ENCODE measurements at places on chromosomes 12 and 14.
A peak's percentile ranks its signal among the peaks of the same experiment; 100 is the strongest.

- peak; percentile 67 for DNase-seq
Measured at GRCh38 chr14:73467377-73467776, 9.0 kb upstream of the NUMB start.

GRCh38 chr12:49093792-49094159, 825 bp downstream of the DHH start:
- DNase-seq: no peak

GRCh38 chr12:15268309-15268708, 47.1 kb upstream of the RERG start:
- no peak for DNase-seq

DNA sequence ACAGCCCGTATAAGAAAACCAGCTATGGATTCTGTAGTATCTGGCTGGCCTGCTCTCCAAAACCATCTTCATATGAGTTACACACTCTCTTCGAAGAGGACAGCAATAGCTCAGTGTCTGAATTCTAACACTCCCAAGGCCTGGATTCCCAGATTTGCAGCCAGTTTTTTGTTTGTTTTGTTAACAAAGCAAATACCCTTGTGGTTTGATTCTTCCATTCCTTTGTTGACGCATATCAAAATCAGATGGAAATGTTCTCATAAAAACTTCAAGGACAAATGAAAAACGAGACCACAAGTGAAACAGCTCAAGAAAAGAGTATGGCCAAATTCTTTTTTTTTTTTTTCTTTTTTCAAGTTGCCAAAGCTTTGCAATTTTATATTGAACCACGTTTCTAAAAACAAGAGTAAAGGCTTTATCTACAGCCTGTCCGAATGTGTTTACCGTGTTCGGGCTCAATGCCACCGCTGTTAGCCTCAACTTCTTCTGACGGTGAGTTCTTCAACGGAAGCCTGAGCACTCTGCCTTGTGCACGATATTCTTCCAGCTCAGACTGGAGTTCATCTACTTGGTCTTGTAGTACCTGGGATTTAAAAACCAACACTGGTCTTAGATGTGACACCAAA, 67.5 kb downstream of the NIN start:
- DNase-seq: no peak

DNA sequence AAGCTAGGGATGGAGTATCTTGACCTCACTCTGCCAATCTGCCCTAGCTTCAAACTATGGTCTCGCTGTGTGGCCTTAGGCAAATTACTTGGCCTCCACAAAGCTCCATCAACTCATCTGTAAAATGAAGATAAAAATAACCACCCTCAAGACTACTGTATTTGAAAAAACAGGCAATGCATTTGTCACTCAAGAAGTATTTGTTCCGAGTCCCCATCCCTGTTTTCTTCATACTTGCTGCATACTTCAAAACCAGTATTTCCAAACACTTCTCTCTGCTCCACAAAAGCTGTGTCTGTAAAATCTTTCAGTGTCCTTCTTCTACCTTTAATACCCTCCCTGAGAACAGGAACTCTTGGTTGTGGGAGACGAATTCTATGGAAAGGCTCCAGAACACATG, 47.9 kb downstream of the GTF2A1 start:
- DNase-seq: no peak

DNA sequence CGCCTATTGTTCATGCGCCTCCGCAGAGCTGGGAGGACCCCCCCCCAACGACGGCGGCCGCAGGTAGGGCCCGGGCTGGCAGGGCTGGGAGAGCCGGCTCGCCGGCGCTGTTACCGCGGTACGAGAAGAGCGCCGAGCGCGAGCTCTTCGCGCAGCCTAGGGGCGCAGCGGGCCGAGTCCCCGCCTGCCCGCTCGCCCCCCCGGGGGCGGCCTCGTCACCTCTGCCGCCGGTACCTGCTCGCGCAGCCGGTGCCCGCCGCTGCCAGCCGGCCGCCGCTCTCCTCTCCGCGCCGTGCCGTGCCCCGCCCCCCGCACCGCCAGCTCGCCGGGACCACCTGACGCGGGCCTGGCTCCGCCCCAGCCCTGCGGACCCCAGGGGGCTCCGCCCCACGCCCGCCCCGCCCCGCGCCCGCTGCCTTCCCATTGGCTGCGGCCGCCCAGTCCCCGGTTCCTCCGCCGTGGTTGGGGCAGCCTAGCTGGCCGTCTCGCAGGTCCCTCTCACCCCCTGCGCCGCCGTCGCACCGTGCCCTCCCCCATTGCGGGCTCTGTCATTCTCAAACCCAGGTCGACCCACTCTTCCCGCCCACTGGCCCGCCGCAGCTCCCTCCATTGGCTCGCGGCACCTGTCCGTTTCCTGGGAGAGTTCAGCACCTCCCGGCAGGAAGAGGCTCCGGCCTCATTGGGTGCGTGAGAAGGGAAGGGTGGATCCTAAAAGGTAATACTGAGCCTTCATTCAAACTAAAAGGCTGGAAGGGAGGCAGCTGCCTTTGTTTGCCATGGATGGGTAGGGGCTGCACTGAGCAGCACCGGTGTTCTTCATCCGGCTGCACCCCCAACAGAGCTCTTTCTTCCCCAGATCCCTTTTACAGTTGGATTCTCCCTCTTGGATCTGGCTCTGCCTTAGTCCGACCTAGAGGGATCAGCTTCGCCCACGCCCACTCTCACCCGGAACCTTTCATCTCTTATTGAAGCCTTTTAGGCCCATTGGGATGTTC, at the start of gene MAP3K9:
Gene MAP3K9 (minus strand): TSS at position 289 of the 995 bp plus-strand sequence. CDS start 342 bp downstream, outside the sequence.
- DNase-seq: peak; percentile 88

- no peak for DNase-seq
Measured at GRCh38 chr12:29638528-29638927, 141.0 kb upstream of the OVCH1 start.

- DNase-seq: no peak
Measured at GRCh38 chr14:64210216-64210615, 84.0 kb downstream of the ESR2 start.

- DNase-seq: no peak
Measured at GRCh38 chr12:84605983-84606382, 306.6 kb downstream of the SLC6A15 start.

DNA sequence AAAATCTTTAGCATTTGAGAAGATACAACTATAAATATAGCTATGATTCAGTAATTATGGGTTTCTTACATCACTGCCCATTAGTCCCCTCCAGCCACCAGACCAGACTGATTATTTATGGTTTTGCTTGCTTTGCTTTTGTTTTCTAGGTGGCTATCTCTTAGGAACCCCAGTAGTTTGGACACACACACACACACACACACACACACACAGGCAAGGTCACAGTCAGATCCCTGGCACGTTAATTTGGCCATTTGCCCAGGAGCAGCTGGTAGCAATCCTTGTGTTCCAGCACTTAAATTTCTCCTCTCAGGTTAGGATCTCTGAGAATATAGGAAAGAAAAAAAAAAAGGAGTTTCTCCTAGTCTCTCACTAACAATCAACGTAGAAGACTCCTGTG, 90.2 kb upstream of the RESF1 start:
- DNase-seq: no peak

- DNase-seq: no peak
Measured at GRCh38 chr12:46887870-46888269, 62.1 kb upstream of the SLC38A4 start.

DNA sequence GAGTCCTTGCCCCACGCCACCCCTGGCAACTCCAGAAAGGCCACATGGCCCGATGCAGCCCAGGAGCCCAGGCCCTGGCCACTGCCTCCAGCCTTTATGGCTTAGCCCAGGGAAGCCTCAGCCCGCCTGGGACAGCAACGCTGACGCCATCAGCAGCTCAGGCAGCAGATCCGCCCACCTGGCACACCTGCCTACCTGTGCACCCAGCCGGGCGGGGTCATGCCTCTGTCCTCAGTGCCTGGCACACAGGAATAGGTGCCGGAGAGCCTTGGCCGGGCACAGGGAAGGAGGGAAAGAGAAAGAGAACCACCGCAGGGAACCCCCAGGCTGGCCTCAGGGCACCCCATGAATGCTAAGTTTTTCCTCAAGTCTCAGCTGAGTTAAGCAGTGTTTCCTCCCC, 21.1 kb downstream of the BEGAIN start:
- DNase-seq: no peak

GRCh38 chr14:20655851-20656250, 14.4 kb upstream of the OR6S1 start:
- no peak for DNase-seq

DNA sequence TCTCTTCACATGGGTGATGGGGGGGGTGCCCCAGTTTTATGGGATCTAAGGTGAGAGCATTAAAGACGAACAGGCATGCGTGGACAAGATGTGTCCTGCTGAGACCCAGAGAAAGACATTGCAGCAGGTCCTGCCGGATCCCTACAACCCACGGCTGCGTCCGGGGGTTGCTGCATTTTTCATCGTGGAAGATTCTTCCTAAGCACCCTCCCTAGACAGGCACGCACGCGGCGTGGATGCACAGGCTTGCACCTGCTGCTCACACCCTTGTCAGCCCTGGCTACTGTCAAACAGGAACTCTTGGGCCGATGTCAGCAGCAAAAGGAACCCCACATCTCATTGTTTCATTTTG, 280.6 kb upstream of the RTL1 start:
- DNase-seq: no peak

DNA sequence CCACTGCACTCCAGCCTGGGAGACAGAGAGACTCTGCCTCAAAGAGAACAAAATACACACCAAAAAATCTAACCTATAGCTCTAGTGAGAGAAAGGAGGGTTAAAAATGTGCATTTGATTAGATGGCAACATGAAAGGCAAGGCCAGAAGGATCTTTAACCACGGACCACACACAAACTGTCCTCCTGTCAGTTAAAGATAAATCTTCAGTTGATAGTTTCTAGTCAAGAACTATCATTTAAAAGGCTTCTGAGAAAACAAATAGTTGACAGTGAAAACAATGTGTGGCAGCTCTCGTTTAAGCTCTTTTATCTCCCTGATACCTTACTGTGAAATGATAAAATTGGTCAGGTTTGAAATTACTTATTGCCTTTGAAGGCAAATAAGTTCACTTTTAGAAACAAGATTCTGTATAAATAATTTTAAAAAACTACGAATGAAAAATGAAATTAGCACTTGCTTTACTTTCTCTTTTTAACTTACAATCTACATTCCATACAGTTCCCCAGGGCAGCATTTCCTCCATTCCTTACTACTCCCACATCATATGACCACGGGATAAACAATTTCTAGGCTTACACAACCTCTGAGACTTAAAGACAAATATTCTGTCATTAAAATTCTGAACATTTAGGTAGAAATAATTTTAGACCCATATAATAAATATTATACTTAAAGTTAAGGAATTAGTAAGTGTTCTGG, 71.4 kb upstream of the GNPNAT1 start:
- no peak for DNase-seq

GRCh38 chr14:88479574-88479987, 75.2 kb downstream of the PTPN21 start:
- no peak for DNase-seq

DNA sequence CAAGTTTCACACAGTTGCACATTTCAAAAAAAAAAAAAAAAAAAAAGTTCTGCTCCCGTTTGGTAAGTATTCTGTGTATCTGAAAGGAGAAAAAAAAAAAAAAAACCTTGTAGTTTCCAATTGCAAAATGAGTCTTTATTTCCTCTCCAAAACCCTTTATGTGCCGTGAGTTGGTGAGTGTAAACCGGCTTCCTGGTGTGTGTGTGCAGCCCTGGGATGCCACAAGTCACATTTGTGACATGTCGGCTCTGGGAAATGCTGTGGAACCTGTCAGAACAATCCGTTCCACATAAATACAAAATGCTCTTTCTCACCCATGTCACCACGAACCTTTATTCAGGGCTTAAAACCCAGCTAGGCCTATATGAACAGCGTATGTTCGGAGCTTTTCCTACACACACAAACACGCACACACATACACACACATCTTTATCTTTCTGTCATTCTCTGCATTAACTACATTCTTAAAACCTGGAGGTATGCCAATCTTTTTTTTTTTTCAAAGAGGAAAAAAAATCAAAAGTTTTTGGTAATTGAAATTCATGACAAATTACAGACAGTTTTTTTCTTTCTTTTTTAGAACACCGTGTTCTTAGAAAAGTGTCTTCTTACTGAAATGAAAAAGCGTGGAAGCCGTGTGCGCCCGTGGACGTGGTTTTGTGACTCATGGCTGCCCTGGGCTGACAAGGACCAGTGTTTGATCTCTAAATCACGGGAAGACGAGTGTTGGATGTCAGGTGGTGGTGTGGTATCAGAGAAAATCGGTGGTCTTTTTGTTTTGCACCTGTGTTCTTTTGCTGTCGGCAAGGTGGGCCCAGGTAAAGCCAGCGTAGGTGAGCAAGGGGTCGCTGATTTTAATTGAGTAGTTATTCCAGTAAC, 612.0 kb downstream of the VRK1 start:
- DNase-seq: peak; percentile 39

DNA sequence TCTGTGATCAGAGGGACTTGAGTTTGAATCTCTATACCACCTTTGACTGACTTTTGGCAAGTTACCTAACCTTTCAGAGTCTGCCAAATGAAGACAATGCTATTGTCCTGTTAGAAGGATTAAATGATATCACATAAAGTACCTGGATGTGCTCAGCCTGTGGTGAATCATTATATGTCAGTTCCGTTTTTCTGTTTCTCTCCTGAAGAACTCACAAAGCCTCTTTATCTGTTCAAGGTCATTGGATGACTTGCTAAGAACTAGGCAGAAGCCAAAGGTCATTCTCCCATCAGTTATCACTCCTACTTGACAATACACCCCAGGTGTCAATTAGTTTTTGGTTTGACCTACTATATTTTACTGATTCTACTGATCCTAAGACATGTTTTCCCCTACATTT, 174.6 kb downstream of the CACNA1C start:
- DNase-seq: no peak

DNA sequence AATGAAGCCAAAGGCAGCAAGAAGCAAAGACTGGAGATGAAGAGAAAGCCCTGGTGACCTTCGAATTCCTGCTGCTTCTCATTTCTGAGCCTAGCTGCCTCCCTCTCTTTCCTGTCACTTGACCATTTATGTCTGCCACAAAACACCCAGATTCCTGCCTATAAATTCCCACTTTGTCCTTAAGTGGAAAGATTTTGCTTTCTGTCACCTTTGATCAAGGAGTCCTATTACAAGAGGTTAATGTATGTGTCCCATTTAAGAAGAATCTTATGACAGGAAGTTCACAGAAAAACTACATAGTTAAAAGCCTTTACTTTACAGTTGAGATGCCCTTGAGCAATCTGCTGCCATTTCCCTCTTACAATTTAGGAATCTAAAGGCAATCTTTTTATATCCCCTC, 155.7 kb downstream of the GALC start:
- DNase-seq: no peak

- DNase-seq: no peak
Measured at GRCh38 chr14:54322701-54323337, 74.0 kb upstream of the CDKN3 start.

DNA sequence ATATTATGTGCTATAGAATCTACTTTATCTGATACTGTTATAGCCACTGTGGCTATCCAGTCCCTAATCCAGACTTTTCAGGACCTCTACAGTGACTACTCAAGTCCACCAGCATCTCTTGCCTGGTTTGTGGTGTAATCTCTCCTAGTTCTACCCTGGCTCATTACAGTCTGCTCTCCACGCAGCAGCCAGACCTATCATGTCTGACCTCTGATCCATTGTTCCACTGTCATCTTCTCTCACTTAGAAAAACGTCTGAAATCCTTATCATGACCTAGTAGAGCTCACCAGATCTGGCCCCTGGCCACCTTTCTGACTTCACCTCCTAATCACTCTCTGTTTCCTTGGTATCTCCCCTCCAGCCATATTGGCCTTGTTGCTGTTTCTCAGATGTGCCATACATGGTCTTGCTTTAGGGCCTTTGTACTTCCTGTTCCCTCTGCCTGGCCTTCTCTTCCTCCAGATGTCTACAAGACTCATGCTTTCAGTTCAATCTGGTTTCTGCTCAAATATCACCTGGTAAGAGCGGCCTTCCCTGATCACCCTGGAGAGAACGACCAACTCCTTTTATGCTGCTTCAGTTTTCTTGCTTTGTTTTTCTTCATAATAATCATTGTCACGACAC, 475.5 kb downstream of the AACS start:
- DNase-seq: no peak

GRCh38 chr14:54881761-54882401, 20.7 kb downstream of the GCH1 start:
- DNase-seq: no peak
